Liver (tissue), 10 donors: ENCODE measurements at places on chromosomes 3 and 15.

DNA sequence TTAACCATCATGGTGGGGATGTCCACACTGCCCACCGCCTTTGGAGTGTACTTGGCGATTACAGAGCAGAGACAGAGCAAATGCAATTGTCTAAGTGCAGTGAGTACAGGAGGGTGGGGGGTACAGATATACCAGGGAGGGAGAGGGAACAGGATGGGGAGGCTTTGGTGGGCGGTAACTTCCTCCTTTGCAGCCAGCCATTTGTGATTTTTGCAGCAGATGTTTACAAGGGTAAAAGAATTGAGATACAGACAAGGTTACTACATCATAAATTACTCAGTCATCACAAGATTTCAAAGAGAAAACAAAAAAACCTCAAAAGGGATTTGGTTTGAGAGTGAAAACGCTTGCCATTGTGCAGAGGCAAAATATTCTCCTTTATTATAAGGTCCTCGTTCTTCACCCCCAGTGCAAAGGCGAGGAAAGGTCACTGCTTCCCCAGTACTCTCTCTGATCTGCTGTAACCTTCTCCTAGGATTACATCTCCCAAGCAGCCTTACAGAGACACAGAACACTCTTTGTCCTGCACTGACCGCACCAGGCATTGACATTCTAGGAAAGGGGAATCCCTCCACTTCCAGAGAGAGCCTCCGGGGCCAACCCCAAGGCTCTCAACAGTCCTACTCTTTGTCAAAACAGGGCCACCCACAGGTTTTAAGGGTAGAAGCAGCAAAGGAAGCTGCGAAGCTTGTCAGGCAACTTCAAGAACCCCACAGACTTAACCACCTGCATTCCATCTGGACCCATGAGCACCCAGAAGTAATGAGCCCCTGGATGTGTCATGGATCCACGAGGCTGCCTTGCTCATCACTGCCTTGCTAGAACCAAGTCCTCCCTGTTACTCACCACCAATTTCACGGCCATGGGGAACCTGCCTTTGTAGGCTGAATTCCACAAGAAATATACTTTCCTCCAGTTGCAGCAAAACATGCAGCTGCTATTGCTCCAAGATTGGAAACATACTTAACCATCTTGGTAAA lies 117.3 kb downstream of the ADAMTS17 start:
- no peak for DNase-seq

DNA sequence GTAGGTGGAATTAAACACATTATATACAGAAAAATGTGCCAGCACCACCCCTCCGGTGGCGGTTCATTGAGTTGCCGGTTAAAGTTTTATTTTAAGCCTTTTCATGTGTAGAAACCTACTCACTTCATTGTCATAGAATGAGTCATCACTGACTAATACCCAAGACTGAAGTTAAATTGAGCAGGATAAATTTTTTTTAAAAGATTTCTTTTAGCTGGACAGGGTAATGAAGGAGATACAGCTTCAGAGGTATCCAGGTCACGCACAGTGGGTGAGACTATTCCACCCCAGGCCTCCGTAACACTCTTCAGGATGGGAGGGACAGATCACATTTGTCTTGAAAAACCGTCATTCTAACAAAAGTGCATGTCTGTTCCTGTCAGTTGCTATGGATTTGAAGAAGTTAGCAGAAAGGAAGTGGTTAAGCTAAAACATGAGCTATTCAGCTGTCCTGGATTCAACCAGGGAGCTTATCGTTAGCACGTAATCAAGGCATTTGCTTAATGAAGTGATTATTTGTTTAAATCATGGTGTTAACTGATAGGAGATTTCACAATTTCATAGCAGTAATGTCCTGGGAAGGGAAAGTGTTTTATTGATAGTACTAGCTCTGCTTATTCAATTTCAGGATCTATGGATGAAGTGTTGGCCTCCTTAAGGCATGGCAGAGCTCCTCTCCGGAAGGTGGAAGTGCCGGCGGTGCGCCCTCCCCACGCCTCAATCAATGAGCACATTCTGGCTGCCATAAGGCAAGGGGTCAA lies 23.4 kb downstream of the WHAMM start:
- no peak for DNase-seq

DNA sequence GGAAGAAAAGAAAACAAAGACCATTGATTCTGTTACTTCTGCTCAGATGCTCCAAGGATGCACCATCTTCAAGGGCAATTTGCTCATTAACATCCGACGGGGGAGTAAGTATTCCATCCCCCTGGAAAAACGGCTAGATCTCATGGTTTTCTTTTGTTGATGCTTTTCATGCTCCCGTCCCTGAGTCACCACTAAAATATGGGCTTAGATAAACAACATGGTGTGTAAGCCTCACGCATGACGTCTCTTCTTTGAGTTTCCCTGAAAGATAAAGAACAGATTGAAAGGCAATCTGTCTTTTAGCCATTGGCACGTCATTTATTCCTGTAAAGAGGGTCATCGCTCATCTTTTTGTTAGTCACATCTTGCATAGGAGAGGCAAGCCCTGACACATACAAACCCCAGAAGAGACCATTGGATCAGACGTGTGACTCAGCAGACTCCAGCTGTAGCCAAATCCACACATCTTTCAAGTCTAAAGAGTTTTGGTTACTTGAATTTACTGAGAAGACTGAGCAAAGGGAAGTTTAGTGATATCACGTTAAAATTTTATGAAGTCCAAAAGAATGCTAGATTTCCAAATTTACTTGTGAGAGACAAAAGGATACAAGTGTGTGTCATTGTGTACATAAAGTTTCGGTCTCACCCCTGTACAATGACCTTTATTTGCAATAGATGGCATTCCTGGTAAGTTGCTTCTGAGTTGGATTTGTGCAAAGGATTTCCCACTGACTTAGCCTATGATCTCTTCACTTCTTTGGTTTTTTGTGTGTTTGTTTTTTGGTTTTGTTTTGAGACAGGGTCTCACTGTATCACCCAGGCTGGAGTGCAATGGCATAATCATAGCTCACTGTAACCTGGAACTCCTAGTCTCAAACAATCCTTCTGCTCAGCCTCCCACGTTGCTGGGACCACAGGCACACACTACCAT lies 110.5 kb downstream of the PGPEP1L start:
- DNase-seq, result no peak

GRCh38 chr15:75008629-75009326 lies 13.4 kb downstream of the SCAMP5 start:
- DNase-seq, result no peak

GRCh38 chr3:39103791-39104552 lies 3.5 kb downstream of the GORASP1 start:
- DNase-seq, result no peak

DNA sequence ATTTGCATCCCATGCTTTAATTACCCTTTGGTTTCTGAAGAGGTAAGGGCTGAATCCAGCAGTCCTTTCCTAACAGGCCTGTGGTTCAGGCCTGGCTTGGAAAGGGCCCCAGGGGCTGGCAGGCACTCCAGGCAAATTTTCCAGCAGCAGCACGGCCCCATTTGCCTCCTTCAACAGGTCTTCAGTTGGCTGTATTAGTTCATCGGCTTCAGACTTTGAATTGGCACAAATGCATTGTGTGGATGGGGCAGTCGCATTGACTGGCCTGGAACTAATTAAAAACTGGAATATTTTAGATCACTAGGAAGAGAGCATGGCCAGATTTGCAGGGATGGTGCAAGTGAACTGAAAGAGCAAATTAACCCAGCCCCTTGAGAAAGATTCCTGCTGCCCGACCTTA lies 207.8 kb upstream of the MCTP2 start:
- DNase-seq, result no peak

GRCh38 chr15:73996939-73997338 lies 2.4 kb downstream of the PML start:
- no peak for DNase-seq
